ENCODE measurements at places on chromosomes 4 and X.
A peak's percentile ranks its signal among the peaks of the same experiment; 100 is the strongest.

DNA sequence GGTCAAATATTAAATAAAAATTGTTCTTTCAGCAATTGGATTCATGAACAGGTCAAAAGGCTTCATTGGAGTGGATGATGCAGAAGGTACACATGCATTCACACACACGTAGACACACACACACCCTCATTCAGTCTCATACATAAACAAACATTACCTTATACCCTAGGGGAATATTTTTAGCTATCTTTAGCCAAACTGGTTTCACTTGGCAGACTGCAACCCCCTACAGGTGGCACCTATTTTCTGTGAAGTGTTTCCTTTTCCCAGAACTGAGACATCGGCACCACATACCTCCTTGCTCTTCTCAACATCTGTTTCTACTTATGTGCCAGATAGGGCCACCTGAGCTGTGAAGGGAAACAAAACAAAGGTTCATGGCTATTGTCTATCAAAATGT is 18.5 kb upstream of the KDR start:
- no peak for DNase-seq

- DNase-seq = peak; percentile 69
Observed at GRCh38 chr4:82201805-82202641, 171.8 kb downstream of the HNRNPD start.

DNA sequence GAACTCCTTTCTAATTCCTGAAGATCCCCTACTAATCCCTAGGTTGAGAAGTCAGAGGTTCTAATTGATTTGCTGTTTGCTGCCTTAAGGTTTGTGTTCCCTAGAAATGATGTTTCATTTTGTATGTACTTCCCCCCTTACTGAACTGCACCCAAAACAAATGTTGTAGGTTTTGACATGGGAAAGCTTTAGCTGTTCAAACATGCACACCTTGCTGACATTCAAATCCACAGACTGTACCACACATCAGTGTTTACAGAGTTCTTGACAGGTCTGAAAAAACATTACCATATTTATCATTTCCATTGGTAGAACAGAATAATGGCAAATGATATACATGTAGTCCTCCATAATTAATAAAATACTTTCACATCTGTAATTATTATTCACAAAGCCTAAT is 18.2 kb downstream of the EGF start:
- no peak for DNase-seq

- peak; percentile 77 for DNase-seq
Observed at GRCh38 chr4:89492581-89493071, 185.0 kb upstream of the GPRIN3 start.

DNA sequence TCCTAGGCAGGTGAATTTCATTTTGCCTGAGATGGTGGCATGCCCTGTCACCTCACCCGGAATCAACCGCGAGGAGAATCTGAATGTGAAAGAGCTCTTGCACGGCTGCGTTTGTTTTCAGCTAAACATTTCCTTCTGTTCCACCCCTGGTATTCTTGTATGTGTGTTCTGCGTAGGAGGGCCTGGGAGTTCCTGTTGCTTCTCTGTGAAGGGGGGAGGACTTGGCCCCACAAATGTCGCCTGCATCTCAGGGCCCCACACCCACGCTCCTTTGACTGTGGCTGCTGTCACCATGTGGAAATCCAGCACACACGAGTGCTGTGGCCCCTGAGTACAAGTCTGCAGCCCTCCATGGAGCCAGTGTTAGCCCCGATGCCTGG is 45.8 kb upstream of the CLCN4 start:
- no peak for DNase-seq

GRCh38 chr4:183436417-183436816 is 8.0 kb upstream of the CDKN2AIP start:
- DNase-seq = no peak

GRCh38 chrX:38845426-38845825 is 44.2 kb downstream of the MID1IP1 start:
- no peak for DNase-seq

- DNase-seq = no peak
Observed at GRCh38 chr4:28469387-28469786, 1608.7 kb downstream of the STIM2 start.

DNA sequence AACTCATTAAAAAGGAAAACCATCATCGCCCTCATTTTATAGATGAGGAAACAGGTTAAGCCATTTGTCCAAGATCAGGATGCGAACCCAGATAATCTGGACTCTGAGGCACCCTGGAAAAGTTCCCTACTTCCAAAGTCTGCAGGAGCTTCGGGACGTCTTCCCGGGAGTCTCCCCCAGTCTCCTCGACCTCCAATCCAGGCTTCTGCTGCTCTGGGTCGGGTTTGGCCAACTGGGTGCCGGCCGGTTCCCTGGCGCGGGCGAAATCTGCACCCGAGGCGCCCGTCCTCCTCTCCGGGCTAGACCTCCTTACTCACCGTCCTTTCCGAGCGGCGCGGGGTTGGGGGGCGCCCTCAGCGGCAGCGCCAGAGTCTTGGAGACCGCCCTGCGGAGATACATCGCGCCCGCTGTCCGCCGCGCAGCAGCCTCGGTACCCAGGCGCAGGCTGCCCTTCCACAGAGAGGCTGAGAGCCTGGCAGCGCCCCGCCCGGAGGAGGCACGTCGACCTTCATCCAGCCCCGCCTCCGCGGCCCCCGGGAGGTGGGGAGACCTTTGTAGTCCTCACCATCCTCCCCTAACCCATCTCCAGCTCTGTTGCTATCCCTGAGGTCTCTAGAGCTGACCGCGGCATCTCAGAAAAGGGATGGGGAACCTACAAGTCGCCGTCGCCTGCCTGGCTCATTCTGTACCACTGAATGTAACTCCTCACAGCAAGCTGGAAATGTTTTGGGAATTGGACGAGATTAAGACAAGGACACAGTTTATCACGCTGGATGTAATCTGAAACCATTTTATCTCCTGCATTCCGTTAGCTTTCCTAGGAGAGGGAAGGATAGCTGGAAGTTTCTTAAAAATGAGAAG is at the start of gene MGARP:
Gene MGARP, minus strand, starts transcription at position 466 of the 861 bp plus-strand sequence. Its CDS starts 67 bp downstream, at position 399.
- DNase-seq = peak; percentile 42

- no peak for DNase-seq
Observed at GRCh38 chr4:130067419-130067818, 971.5 kb downstream of the C4orf33 start.

GRCh38 chrX:47190445-47191269 is 3.0 kb upstream of the UBA1 start:
- DNase-seq = peak; percentile 94

DNA sequence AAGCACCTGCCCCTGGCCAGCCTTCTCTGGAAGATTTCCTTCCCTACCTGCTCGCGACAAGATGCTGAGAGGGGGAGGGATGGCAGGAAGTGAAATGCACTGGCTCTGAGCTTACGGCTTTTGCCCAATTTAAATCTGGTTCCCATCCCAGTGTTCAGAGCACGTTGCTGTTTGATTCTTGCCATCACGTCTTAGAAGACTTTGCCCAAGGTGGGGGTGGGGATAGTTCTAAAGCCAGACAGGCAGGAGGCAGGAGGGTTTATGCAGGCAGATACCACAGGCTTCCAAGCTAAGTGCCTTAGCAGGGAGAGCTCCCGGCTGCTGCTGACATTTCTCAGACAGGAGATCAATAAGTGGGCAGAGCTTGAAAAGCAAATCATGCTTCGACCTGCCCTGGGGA is 393.9 kb downstream of the MID1IP1 start:
- no peak for DNase-seq

DNA sequence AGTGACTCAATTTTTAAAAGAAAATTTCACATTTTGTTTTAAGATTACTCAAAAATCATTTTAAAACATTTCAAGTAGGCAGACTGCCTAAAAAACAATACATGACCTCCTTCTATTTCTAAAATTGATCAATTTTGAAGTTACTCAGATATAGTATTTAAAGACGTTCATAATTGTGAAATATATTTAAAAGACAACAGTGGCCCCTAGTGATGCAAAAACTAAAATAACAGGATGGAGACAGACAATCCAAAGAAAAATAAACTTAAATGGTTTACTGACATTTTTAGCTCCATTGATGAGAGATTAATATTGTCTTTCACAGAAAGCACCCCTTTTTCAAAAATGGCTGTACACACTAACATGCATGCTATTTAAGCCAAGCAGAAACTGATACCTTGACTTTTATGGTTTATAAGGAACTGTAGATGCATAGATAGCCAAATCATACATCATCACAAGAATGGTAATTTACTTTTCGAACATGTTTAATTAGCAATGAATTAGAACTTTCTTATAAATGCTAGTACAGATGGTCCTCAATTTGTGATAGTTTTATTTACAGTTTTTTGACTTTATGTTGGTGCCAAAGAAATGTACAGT is 69.8 kb upstream of the FAT4 start:
- DNase-seq = no peak

DNA sequence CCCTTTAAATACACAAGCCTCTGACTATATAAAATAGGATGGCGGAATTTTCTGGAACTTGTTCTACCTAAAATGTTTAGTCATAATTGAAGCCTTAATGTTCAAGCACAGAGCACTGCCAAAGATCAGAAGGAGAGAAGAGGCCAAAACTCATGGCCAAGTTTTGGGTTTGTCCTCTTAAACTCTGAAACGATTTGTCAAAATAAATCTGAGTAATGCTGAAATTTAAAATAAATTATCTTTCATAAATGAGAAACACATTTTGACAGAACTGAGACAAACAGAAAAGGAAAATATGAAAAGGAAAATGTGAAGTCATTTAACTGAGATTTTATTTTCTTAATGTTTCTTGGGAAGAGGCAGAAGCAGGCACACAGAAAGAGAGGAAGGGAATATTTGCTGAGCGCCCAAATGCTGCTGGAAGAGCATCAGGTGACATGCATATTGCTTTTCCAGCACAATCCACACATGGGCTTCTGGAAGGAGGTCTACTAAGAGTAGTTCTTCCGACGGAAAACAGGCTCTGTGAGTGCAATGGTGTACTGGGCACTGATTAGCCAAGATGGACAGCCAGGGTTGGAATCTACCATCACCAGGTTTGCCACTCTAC is 47.4 kb upstream of the ZNF518B start:
- no peak for DNase-seq

DNA sequence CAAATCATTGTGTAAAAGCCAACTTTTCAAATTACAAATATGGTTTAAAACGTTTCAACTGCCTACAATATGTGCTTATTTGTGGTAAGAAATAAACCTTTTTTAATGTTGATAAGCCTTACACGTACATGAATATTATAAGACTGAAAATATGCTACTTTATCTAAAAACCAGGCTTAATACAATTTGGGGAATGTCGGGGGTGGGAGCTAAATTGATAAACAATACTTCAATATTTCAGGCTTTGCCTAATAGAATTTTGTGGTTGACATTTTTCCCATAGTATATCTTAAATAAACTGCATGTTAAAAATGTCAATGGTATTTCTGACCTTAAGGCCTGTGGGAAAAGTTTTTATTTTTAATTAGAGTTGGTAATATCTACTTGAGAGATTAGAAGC is 69.8 kb upstream of the SLIT2 start:
- no peak for DNase-seq

- DNase-seq = no peak
Observed at GRCh38 chr4:150418757-150419410, 163.1 kb upstream of the MAB21L2 start.
